Stimulated activated CD8-positive, alpha-beta memory T cell treated with anti-CD3 and anti-CD28 coated beads, Interleukin-4, amount 100 ng/mL, for 1 hour (primary cell): ENCODE measurements at places on chromosomes 6 and 20.

DNA sequence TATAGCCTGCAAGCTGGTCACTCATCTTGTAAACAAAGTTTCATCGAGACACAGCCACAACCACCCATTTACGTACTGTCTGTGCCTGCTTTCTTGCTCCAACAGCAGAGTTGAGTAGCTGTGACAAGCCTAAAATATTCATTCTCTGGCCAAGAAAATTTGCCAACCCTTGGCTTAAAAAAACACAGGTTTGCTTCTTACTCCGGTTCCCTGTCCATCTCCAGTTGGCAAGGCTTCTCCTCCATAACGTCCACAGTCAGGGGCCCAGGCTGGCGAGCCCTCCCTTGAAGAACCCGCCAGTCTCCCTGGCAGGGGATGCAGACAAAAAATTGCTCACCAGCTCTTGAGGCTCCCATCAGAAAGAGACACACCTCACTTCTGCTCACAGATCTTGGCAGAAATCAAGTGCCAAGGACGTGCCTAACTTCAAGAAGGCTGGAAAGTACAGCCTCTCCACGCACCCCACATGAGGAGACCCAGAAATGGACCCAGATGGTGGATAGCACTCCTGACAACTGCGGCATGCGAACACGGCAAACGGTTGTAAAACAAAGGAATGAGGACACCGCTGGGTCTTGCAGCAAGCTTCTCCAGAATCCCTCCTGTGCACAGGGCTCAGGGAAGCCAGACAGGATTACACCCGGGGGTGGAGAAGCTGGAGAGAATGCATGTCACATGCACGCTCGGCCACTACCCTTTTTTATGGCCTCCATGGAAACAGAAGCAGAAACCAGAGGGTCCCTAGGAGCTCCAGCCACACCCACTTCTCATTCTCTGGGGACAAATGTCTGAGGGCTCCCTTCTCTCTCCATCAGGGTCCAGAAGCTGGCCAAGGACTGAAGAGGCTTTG, 59.8 kb upstream of the SIRPA start:
- DNase-seq: no peak

DNA sequence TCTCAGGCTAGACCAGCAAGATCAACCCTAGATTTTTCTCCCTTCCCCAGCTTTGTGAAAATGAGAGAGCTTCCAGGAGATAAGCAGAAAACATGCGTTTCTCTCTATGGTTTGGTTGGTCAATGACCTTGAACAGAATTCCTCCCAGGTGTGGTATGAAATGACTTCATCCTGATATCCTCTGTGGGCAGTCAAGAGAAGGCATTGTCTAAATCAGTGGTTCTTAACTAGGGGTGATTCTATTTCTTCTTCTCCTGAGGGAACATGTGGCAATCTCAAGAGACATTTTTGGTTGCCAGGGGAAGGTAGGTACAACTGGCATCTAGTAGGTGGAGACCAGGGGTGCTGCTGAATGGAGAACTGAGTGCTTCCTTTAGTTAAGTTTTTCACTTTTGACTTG, 12.4 kb downstream of the IFT52 start:
- no peak for DNase-seq

DNA sequence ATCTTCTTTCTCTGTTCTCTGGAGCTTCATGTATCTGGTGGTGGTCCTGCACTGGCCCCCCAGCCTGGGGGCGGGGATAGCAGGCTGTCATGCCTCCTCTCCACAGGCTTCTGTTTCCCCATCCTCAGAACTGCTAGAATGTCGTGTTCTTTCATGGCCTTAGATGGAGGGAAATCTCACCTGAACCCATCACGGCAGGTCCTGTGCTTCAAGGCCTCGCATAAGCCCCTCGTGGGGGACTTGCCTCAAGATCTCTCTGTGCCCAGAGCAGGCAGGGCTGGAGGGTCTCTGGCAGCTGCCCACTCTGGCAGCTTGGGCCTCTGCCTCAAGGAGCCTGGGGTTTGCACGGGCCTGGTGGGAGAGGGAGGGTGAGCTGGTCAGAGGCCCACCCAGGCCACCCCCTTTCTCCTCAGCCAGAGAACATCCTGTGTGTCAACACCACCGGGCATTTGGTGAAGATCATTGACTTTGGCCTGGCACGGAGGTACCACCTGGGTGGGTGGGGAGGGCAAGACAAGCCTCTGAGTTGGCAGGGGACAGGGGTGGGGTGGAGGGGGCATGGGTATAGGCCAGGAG, 11.3 kb downstream of the MYLK2 start:
- no peak for DNase-seq

DNA sequence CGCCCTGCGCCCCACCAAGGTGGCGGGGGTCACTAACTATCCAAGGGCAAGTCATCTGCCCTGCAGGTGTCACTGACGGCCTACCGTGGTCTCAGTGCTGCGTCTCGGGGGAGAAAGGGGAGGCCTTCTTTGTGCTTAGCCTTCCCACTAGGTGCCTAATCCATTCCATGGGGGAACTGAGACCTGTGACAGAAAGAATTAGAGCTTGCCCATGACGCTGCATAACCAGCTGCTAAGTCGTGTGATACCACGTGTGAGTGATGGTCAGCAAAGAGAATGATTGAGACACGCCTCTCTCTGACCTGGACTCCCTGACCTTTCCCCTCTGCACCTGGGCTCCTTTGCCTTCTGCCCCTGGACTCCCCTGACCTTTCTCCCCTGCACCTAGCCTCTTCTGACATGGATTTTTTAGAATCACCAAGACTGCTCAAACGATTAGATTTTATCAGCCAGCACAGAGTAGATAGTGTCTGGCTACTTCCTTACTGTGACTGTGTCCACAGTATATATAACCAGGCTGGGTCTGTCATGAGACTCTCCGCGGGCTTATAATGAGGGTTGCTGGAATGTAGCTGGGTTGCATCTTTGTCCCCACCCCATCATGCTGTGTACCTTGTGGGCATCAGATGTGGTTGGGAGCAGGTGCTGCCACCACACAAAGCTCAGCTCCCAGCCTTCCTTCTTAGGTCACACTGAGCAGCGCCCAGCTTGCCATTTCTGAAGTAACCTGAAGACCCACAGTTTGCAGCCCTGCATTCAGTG, 140.6 kb downstream of the TMEM242 start:
- DNase-seq: no peak

GRCh38 chr6:131950767-131951575, at the start of gene CCN2:
Gene CCN2 (minus strand): TSS chr6:131951372. CDS start chr6:131951172, 200 bp downstream.
- DNase-seq: no peak

GRCh38 chr6:28589957-28590349, 64.3 kb downstream of the GPX5 start:
- no peak for DNase-seq

- DNase-seq: no peak
Observed at GRCh38 chr20:62015540-62016288, 50.0 kb downstream of the TAF4 start.

GRCh38 chr20:7858734-7859250, 81.5 kb downstream of the HAO1 start:
- no peak for DNase-seq

GRCh38 chr6:137571854-137572253, 77.7 kb upstream of the OLIG3 start:
- DNase-seq: peak; percentile 33

GRCh38 chr6:95686895-95687294, 109.6 kb downstream of the MANEA start:
- DNase-seq: no peak

DNA sequence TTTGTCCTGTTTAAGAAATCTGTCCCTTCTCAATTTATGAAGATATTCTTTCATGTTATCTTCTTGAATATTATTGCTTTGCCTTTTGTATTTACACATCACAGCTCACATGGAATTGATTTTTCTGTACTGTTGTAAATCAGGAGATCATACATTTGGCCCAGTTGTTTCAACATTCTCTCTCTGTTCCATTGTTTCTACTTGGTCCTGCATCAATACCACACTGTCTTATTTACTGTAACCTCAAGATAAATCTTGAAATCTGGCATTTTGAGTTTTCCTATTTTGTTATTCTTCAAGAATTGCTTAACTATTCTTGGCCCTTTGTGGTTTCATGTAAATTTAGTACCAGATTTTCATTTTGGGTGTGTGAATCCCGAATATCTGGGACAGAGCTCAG, 121.7 kb upstream of the CCN2 start:
- DNase-seq: no peak

GRCh38 chr6:132866762-132867449, 52.5 kb downstream of the RPS12 start:
- DNase-seq: no peak

- no peak for DNase-seq
Observed at GRCh38 chr6:31711233-31711632, 3.9 kb upstream of the LY6G6D start.

DNA sequence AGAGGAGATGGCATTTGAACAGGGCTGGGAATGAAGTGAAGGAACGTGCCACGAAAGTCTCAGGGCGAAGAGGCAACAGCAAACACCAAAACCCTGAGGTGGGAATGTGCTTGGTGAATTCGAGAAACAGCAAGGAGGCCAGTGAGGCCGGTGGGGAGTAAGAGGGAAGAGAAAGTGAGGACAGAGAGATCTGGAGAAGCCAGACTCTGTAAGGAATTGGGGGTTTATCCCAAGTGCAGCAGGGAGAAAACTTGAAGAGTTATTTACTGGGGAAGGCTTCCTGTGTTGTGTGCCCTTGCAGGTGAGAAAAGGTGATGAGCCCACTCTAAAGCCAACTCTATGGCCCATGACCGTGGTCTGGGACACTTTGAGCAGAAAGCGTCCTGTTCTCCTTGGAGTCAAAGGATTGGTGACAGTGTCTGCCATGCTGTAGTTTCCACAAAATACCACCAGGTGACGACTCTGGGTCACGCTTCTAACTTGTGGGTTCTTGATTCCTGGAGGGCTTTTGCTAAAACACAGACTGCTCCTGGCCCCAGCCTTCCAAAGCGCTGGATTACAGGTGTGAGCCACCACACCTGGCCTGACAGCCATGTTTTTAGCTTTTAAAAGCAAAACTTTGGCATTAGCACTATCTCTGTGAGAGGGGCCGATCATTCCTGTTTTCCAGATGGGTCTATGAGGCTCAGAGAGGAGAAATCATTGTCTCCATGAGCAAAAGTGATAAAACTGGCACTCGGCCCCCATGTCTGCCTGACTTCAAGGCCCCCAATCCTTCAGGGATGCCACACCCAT, 18.0 kb upstream of the CSNK2A1 start:
- no peak for DNase-seq

DNA sequence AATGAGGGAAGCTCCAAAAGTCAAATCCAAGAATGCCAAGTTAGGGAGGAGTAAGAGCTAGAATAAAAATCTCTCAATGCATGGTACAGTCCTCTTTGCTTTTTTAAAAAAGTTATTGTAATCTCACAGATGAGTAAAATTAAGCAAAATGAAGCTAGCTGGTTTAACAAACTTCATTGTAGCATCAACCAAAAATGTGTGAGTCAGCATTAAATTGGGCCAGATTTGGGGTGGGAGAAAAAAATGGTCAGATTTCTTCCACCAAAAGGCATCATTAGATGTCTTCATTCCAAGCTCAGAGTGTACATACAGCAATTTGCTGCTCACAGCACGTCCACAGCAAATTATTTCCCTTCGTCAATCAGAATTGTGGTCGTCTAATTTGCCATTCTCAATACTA, 441.5 kb upstream of the FLRT3 start:
- DNase-seq: no peak

DNA sequence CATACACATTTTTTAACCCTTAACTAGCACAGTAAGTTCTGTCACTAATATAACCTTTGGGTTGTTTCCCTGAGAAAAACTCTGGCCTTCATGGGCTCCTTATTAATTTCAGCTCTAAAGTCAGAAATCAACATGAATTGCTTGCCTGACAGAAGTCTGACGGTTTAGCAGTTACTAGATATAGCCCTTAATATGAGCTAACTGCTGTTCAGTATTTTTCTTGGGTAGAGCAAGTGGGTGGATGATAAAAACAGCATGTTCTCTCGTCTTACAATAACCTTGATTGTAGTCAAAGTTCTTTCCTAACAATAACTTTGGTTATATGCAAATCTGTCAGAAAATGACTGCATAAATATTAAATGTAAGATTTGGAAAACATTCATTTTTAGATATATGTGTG, 81.0 kb downstream of the SH3BGRL2 start:
- no peak for DNase-seq

GRCh38 chr6:43149265-43149664, 21.8 kb upstream of the SRF start:
- DNase-seq: no peak

- DNase-seq: no peak
Observed at GRCh38 chr6:43355862-43356590, 13.4 kb downstream of the ZNF318 start.

DNA sequence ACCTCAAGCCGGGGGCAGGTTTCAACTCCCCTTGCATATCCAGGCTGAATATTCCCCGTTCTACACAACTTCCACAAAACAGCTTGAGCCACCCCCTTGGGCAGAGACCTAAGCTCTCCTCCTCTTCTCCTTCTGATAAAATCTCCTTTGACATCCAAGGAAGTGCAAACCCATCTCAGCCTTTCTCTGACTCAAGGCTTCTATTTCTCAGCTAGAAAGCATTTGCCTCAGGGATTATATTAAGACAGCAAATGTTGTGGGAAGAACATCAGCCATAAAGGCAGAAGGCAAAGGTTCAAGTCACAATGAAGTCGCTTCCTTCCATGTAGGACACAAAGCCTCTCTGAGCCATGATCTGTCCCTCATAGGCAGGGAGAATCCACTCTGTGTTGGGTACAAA, 386.6 kb upstream of the ARID1B start:
- no peak for DNase-seq

DNA sequence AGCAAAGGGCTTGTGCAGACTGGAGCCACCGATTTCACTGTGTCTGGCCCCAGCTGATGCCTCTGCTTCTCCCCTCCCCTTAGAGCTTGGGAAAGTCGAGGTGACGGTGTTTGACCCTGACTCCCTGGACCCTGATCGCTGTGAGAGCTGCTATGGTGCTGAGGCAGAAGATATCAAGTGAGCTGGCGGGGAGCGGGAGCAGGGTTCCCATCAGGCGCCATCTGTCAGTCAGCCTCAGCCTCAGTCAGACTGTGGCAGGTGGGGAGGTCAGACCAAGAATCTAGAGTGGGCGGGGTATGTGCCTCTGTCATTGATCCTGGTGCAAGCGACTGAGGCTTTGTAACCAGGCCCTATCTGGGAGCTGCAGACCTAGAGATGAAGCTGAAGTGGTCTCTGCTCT, 5.5 kb downstream of the ERGIC3 start:
- no peak for DNase-seq

DNA sequence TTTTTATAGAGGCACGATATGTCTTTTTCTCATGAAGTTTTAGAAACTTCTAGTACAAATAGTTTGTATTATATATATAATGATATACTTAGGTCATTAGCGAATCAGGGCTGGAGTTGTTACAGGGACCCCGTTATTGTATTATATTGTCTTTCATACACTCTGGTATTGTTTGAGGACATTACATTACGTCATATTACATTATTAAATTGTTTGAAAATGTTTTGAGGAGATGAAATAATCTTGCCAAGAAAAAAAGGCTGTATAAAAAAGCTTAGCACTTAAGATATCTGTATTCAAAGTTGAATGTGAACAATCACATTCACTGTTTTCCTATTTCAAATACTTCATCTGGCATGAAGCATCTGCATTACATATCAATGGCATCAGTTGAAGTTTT, 239.6 kb upstream of the ASCC3 start:
- DNase-seq: no peak

GRCh38 chr20:4666001-4666479, 55.7 kb upstream of the PRND start:
- peak; percentile 28 for DNase-seq
